Stimulated activated CD8-positive, alpha-beta memory T cell treated with anti-CD3 and anti-CD28 coated beads, Interleukin-7, amount 100 ng/mL, for 48 hours (primary cell): ENCODE measurements at places on chromosomes 1 and 21.

- no peak for DNase-seq
These were observed 8.9 kb upstream of the APP start for GRCh38 chr21:26179501-26179900.

GRCh38 chr1:89974696-89975470, 20.0 kb upstream of the ZNF326 start:
- DNase-seq: no peak

DNA sequence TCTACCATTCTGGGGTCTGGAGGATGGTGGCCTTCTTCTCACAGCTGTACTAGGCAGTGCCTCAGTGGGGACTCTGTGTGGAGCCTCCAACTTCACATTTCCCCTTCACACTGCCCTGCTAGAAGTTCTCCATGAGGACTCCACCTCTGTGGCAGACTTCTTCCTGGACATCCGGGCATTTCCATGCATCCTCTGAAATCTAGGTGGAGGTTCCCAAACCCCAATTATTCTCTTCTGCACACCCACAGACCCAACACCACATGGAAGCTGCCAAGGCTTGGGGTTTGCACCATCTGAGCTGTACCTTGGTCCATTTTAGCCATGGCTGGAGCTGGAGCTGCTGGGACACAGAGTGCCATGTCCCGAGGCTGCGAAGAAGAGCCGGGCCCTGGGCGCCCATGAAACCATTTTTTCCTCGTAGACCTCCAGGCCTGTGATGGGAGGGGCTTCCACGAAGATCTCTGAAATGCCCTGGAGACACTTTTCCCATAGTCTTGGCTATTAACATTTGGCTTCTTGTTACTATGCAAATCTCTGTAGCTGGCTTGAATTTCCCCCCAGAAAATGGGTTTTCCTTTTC, 170.5 kb downstream of the FOXD2 start:
- no peak for DNase-seq

GRCh38 chr1:180849031-180849775, 63.5 kb upstream of the KIAA1614 start:
- no peak for DNase-seq

DNA sequence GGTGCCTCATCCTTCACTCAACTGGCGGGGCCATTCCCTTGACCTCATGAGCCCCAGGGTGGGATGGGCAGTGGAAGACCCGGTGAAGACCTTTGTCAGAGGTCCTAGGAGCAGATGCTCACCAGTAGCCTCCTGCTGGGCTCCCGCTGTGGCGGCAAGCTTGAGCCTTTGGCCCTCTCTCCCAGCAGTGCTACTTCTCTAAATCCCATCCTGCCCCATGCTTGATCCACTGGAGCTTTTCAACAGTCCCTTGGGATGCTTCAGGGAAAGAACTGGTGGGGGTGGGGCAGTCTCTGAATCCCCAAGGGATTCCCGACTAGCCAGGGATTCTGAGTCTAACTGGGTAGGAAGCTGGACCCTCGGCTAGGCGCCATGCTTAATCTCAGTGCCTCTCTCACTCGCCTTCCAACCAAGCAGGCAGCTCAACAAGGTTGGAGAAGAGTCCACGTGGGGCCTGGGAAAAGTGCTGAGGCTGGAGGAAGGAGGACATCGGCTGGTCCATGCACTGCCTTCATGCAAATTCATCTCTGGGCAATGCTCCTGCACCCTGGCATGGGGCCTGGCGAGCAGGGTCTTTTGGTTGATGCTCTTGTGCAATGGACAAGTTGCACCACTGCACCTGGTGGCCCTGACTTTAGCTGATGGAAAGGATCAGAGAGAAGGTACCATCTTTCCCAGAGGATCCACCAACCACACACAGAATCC, 190.3 kb downstream of the GRIK3 start:
- DNase-seq: no peak

- no peak for DNase-seq
These were observed 70.7 kb downstream of the AGPAT3 start for GRCh38 chr21:43935711-43936110.

DNA sequence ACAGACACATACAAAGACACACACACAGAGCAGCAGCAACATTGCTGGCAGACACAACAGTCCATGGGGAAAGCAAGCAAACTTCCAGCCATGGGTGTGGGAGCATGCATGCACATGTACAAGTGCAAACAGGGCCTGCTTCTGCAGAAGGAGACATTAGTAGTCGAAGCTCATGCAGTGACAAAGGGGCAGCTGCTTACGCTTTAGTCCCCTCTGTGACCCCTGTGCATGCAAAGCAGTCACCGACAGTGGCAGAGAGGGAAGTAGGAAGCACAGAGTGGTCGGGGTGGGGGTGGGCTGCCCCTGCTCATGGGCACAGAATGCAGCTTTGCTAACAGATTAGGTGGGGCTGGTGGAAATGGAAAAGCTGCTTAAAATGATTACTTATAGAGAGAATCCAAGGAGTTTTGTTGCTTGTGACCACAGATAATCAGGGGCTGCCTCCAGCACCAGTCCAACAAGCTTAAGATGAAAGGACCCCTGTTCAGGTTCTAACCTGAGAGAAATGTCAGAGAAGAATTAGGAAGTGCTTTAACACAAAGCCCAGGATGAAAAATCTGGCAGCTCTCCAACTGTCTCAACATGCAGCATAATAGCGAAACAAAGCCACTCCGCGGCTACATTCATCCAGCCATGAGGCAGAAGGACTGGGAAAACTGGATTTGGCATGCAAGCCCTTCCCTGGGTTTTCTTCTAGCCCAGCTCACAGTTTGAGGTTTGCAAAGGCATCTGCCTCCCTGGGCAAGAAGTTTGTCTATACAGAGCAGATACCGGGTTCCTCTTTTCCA, 378.9 kb downstream of the KCNH1 start:
- DNase-seq: no peak

DNA sequence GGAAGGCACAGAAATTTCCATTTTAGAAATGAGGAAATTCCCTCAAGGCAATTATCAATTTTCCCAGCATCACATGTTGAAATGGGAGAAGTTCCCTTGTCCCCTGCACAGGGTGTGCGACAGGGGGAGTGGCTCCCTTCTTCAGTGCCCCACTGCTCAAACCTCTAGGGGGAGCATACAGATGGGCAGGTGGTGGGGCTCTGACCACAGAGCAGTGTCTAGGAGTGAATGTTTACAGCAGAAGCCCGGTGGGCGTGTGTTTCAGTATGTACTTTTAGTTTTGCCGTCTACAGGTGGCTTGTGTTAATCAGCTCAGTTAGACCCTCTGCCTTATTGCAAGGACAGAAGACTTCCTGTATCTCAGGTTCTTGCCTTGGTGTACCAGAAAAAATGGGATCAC, 493.7 kb upstream of the PLXNA2 start:
- no peak for DNase-seq

- no peak for DNase-seq
These were observed 47.1 kb downstream of the COL6A1 start for GRCh38 chr21:46028573-46029091.

DNA sequence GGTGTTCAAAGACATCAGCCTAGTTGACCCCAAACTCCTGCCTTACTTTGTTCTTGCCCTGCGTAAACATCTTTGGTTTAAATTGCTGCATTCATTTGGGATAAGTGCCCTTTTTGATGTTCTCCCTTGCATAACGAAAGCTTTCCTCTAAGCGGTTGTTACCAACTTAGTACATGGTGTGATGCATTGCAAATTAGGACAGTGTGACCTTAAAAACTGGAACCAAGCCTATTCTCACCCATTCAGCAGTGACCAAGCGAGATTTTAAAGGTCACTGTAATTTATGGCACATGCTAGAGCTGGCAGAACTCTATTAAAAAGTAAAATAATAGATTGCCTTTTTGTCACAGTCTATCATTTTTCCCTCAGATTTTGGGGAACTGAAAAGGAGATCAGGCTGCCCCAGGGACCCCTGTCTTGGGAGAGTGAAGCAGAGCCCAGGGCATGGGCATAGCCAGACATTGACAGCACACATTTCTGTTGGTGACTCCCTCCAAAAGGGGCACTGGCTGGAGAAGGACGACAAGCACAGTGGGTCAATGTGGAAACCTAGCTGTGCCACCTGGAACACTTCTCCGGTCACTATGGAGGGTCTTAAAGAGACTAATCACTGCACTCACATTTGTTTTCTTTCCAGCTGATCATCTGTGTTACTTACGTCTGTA, 63.9 kb downstream of the KCNK1 start:
- no peak for DNase-seq

DNA sequence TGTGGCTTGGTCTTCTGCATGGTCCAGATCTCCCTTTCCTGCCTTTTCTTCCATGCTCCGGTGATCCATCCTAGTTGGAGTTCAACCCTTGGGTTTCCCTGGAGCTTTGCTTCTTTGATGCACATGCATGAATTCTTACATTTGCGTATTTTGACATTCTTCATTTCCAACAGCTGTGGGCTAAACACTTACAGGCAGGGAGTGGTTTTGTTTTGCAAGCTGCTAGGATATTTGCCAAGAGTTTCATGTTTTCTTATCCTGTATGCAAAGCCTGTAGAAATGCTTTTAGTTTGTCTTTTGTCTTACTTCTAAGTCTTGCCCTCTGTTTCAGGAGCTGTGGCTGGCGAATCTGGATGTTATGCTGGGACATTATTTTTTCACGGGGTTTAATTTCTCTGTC, 90.3 kb upstream of the PAXBP1 start:
- no peak for DNase-seq

GRCh38 chr1:243921111-243921510, 71.1 kb upstream of the AKT3 start:
- no peak for DNase-seq

DNA sequence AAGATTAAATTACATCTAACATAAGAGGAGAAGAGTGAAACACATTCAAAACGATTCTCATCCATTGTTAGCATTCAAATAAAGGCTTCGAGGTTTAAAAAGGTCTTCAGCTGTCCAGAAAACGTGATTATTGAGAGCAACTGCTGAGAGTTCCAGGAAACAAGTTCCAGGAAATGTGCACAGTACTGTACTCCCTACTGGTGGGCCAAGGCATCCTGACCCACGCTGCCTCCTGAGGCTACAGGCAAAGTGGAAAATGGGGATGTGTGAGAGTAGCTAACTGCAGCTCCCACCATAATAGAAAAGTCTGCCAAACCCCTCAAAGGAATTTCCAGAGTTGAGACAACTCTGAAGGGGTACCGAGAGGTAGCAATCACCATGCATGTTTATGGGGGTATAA, 2.0 kb downstream of the VAV3 start:
- no peak for DNase-seq

GRCh38 chr1:56235909-56236510, 343.4 kb downstream of the PLPP3 start:
- no peak for DNase-seq

- no peak for DNase-seq
These were observed 5.7 kb upstream of the CBR3 start for GRCh38 chr21:36129219-36129618.

GRCh38 chr1:231695439-231696255, 69.1 kb downstream of the DISC1 start:
- no peak for DNase-seq

DNA sequence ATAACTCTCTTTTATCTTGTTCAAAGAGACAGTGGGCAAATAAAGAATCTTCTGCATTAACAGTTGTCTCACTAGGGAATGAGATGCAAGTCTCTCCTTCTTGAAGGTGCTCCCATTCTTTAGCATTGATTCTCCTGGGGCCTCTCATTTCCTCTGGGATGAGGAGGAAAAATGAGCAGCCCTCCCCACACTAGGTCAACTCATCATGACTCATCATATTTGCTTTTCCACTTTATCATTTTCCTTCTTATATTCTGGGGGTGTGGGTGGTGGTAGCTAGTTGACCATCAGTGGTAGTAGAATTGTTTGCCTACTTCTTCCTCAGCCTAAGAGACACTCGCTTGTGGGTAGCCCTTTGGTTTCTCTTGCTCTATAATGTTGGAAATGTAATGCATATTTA, 182.0 kb upstream of the C1orf87 start:
- DNase-seq: no peak

DNA sequence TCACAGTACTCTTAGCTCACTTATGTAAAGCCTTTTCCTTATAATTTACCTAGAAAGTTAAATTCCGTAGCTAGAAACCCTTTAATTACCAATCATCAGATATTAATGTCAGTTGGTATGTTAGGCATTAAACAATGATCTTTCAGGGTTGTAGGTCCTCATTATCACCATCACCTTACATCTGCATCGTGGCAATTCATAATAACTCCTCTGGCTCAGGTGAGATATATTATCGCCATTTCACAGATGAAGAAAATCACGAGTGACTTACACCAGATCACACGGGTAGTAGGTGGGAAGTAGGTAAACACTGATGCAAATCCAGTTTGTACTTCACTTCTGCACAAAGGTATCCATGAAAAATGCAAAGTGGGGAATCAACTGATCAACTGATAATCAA, 639 bp downstream of the NUP133 start:
- no peak for DNase-seq

- no peak for DNase-seq
These were observed 47.6 kb downstream of the PIK3R3 start for GRCh38 chr1:46084553-46085451.

DNA sequence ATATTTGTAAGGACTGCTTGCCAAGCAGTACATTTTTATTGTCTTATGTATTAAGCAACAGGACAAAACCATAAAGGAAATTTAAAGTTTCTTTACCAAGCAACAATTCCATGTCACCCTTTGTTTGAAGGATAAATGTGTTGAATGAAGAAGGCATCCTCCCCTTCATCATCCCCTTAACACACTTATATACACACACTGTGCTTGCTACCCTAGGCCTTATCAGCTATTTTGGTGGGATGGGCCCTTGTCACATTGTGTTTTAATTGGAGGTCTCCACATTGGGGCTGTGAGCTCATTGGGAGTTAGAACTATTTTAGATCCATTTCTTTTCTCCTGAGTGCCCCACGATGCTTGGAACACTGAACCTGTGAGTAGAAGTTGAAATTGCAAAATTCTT, 1.9 kb downstream of the VANGL1 start:
- DNase-seq: no peak

- no peak for DNase-seq
These were observed 650.4 kb downstream of the LTN1 start for GRCh38 chr21:28342212-28342810.

GRCh38 chr21:41337515-41337914, 20.9 kb downstream of the FAM3B start:
- DNase-seq: no peak

GRCh38 chr1:177741476-177741875, 228.4 kb downstream of the SEC16B start:
- no peak for DNase-seq

GRCh38 chr1:237760951-237761350, 129.8 kb downstream of the ZP4 start:
- DNase-seq: no peak

DNA sequence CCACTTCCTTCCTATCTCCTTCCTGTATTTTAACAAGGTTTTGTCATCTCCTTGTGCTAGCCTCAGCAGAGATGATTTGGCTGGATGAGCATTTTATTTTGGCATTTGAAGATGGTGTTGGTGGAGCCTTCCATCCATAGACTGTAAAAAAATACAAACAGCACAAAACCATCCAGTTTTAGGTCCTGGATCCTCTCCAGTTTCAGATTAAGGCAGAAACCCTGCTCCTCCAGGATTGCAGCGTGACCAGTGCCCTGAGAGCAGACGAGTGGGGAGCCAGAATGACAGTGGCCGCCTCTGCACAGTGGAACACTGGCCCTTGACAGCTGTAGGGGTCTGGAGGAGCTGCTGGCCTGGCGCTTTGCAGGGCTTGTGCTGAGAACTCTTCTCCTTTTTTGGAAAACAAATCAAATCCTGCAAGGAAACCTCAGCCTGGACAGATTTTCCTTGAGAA, 72.2 kb upstream of the GADD45A start:
- no peak for DNase-seq
